ENCODE measurements at places on chromosomes 3 and 15. TPM values are rescaled to one million over a fixed set of nuclear protein-coding genes. Genes with fewer than 3 reads are reported as not detected.

The IL17RD gene
- total RNA-seq, result 2.4 TPM

The LIPH gene
- total RNA-seq, result 35.6 TPM

The OR5K1 gene
- not detected for total RNA-seq

The SPATA16 gene
- not detected for total RNA-seq

The ETV5 gene
- total RNA-seq, result 41.5 TPM

DNA sequence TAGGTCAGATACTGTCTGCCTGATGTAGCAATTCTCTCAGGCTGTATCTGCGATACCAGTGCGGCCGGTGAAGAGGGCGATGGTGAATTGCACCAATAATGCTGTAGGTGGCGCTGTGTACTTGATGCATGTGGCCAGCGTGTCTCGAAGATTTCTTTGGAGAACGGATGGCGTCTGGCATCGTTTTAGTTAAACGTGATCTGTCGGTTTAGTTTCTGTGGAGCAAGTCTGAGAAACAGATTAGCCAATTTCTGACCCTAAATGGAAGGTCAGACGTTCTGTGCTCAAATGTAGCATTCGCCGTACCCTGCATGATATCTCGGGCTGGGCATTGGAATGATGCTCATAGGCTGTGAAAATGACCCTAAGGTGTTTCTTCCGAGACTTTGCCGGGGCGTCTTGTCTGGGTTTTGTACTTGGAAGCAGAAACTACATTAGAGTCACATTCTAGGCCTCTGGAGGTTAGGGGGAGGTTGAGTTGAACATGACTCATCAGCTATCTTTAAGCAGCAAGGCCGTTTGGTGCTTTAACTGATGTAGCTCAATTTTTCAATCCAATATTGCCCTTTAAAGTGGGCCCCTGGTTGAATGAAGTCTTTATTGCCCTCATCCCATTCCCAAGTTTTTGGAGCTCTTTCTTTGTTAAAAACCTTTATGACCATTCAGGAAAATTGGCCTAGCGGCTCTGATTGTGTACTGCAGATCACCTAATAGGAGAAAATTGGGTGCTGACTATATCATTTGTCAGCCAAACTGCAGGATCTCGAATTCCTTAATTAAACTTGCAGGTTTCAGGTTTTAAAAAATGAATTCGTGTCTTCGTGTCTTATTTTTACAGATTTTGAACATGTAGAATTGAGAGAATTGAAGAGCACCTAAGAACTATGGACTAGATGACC is 80.0 kb downstream of the SQOR start:
- no peak for DNase-seq
- no peaks in the 10 kb centered on the region for H3K36me3 ChIP-seq
- H3K4me3 ChIP-seq, result no peak overlapping the region

DNA sequence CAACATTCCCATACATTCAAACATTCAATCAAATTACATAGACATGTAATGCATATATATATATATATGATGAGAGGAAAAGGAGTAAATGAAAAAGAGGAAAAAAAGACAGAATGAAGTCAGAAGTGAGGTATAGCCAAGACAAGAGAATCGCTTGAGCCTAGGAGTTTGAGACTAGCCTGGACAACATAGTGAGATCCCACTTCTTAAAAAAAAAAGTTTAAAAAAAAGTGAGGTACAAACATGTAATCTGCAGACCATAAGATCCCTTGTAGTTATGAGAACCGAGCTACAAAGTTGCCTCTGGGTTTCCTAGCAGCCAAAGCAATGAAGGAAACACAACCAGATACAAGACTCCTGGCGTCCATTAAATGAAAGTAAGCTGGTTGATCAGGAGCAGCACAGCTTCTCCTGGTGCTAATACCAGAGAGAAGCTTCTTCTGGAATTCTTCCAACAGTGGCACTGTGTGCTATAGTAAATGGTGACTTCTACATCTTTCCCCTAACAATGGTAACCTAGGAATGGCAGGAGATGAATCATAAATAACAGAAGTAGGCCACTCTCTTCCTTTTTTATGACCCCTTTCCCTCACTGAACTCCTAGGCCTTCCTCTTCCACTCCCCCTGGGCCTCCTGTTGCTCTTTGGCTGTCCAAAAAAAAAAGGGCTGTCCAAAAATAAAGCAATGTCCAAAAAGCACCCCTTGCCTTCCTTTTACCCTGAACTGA is 3.5 kb downstream of the KCNMB3 start:
- no peaks in the 10 kb centered on the region for H3K4me1 ChIP-seq
- no peak for DNase-seq
- H3K4me3 ChIP-seq, result no peak overlapping the region
- H3K27me3 ChIP-seq, result no peaks in the 10 kb centered on the region
- H3K27ac ChIP-seq, result no peak overlapping the region

DNA sequence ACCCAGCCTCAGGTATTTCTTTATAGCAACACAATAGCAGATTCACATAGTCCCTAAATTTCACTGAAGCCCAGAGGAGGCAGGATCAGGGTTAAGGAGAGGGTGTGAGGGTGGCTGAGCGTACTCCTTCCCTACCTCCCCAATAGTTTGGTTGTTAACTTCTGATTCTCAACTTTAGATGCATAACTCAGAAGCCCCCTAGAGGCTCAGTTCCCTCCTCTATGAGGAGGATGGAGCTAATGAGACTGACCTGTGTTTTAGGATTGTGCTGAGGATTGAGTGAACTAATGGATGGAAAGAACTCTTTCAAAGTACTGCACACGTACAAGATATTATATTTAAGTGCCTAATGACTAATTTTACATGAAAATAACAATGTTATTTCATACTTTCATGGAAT is 249.3 kb upstream of the SOX14 start:
- no peak for DNase-seq
- no peaks in the 10 kb centered on the region for H3K27me3 ChIP-seq
- H3K36me3 ChIP-seq, result no peaks in the 10 kb centered on the region
- no peak overlapping the region for H3K4me3 ChIP-seq

GRCh38 chr15:71874245-71874644 is 63.9 kb downstream of the NR2E3 start:
- no peaks in the 10 kb centered on the region for H3K27me3 ChIP-seq
- DNase-seq, result no peak
- no peak overlapping the region for H3K27ac ChIP-seq

DNA sequence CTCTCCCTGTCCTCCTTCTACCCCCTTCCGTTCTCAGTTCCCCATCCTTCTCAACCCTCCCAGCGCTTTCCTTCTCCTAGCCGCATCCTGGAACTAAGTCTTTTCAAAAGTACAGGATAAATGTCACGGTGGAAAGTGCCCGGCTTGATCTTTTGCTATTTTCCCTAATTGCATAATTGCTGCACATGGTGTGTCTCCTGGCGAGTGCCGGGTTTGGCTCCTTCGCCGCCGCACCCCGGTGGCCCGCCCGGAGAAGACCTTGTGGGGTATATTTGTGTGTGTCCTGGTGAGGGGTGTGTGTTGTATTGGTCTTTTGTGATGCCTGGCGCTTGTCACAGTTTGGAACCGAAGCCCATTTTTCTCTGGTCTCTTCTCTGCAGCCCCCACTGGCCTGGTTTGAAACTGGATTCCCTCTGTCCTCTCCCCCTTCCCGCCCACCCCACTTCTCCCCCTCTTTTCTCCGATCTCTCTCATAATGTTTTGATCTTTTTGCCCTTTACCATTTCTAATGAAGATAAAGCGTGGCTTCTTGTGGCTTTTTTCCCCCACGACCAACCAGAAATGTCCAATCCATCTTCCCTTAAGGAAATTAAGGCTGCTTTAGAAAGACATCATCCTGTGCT is 692 bp downstream of the UBE2E2 start:
- peaks cover 6% of the 10 kb centered on the region for H3K4me1 ChIP-seq
- H3K27me3 ChIP-seq, result peaks cover 17% of the 10 kb centered on the region
- no peaks in the 10 kb centered on the region for H3K36me3 ChIP-seq
- H3K27ac ChIP-seq, result peak overlapping the region; percentile 82
- peak; percentile 35 for DNase-seq
- peak overlapping the region; percentile 81 for H3K4me3 ChIP-seq

DNA sequence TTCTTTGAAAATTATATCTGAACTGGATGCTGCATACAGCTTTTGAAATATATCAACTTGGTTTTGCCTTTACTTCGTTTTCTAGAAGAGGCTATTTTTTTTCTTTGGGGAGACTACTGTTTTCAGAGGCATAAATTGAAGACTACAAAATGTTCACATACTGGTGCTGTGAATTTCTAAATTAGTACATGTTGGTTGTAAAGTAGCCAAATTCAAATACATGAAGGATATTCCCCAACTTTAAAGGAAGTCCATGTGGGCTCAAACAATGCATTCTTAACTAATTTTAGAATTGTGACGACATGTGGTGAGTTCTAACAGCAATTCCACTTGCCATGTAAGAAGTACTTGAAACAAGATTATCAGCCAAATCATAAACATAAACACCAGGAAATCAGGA is 295.7 kb downstream of the TUSC7 start:
- no peak for DNase-seq
- no peaks in the 10 kb centered on the region for H3K27me3 ChIP-seq
- no peak overlapping the region for H3K4me3 ChIP-seq
- H3K4me1 ChIP-seq, result no peaks in the 10 kb centered on the region
- no peaks in the 10 kb centered on the region for H3K36me3 ChIP-seq
- H3K27ac ChIP-seq, result no peak overlapping the region

DNA sequence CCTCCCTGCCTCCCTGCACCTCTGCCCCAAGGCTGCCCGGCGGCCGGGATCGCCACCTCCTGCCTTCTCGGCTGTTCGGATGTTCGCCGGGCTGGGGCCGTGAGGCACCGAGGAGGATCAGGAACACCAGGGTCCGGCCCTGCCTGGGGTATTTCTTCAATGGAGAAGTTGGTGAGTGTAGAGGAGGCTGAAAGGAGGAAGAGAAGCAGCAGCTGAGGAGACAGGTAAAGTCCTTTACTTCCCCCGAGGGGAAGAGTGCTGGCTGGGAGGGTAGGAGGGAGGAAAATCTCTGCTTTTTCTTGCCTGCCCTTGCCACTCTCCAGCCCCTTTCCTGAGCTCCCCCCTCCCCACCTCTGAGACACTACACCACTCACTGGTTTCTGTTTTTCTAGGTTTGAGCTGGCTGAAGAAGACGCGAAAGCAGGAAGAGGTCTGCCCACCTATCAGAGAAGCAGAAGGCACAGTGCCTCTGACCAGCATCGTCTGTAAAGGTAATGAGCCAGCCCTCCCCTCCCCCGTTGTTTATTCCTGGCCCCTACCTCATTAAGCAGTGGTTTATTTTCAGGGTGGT is 519 bp downstream of the ASB7 start:
- DNase-seq, result no peak
- H3K4me1 ChIP-seq, result peaks cover 45% of the 10 kb centered on the region
- no peaks in the 10 kb centered on the region for H3K27me3 ChIP-seq
- H3K4me3 ChIP-seq, result peak overlapping the region; percentile 96
- no peaks in the 10 kb centered on the region for H3K36me3 ChIP-seq
- peak overlapping the region; percentile 75 for H3K27ac ChIP-seq

DNA sequence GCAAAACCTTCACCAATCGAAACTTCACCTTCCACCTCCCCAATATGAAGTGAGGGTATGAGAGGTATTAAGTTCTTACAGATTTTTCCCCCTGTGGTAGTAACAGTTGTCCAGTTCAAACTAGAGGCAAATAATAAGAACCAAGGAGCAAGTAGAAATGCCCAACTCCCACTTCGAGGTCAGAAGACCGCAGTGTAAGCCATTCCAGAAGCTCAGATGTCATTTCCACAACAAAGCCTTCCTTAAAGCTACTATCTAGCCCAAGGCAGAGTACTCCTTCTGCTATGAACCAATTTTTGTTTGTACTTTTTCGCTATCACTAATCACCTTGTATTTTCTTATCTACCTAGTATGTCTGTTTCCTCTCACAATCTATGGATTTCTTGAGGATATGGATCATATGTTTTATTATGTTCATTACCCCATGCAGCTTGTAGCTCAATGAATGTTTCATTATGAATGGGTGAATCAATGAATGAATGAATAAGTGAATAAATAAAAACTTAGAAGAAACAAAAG is 235.7 kb upstream of the KCNMB2 start:
- H3K36me3 ChIP-seq, result no peaks in the 10 kb centered on the region
- no peak overlapping the region for H3K27ac ChIP-seq
- no peak overlapping the region for H3K4me3 ChIP-seq
- no peaks in the 10 kb centered on the region for H3K27me3 ChIP-seq
- no peaks in the 10 kb centered on the region for H3K4me1 ChIP-seq
- DNase-seq, result no peak

DNA sequence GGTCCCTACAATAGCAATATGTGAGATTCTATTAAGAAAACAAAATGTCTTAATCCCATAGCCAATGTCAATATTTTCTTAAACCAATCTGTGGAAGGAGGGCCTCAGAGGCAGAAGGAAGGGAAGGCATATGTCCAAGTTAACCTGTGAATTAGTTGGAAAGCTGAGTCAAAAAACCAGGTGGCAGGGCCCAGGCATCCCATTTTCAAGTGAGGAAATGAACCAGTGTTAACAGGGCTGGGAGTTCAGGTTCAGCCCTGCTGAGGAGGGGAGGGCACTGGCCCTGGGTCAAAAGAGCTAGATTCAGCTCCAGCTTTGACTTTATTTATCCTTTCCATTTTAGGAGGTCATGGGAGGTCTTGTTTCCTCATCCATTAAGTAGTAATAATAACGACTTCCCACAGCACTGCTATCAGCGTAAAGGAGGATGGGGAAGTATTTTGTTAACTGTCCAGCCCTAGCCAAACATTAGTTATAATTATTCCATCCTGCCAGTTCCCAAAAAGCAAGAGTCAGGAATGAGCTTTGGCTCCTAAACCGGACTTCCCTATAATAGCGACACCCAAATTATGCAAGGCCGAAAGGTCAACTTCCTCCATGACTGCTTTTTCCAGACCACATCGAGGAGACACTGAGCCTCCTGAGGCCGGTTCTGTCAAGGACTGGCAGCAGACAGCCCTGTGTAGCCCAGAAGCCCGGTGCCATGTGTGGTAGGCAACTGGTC is 3.2 kb downstream of the MASP1 start:
- H3K27ac ChIP-seq, result no peak overlapping the region
- H3K36me3 ChIP-seq, result no peaks in the 10 kb centered on the region
- H3K4me3 ChIP-seq, result no peak overlapping the region
- no peak for DNase-seq
- no peaks in the 10 kb centered on the region for H3K27me3 ChIP-seq
- H3K4me1 ChIP-seq, result peaks cover 10% of the 10 kb centered on the region

DNA sequence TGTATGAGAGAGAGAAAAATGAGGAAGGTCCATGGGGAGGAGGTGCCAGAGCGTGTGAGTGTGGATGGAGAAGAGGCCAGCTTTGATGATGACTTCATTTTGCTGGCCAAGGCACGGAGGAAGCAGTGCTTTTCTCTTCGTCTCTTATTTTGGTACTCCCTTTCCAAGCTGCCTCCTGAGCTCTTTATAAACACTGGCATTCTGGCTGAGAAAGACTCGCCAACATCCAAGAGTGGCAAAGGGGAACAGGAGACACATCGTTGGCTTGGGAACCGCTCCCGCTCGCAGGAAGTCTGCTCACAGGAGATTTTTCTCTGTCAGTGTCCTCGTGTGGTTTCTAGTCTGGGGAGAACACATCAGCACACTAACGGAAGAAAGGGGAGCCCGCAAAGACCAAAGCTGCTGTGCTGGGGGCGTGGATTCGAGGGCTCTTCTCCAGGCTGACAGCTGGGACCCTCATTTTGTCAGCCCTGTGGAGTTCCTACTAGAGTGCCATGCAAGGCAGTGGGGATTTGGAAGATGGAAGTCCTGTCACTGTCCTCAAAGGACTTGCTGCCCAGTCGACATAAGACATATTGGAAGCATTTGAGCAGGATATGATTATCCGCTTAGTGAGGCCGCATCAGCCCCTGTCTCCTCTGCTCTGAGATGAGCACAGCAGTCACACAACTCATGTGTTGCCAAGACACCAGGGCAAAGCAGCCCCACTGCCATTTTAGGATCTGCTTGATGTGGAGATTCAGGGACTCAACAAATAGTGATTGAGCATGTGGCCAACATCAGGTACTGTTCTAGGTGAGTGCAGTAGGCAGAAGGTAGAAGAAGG is 8.0 kb upstream of the SEMA4B start:
- no peaks in the 10 kb centered on the region for H3K36me3 ChIP-seq
- H3K27ac ChIP-seq, result peak overlapping the region; percentile 53
- no peak overlapping the region for H3K4me3 ChIP-seq
- H3K4me1 ChIP-seq, result peaks cover 22% of the 10 kb centered on the region
